RKO (cell line): ENCODE measurements at places on chromosomes 4 and X.

GRCh38 chrX:49072712-49073095 lies 1.1 kb downstream of the PRAF2 start:
- DNase-seq = no peak

GRCh38 chr4:25881193-25881592 lies 18.4 kb upstream of the SEL1L3 start:
- no peak for DNase-seq

DNA sequence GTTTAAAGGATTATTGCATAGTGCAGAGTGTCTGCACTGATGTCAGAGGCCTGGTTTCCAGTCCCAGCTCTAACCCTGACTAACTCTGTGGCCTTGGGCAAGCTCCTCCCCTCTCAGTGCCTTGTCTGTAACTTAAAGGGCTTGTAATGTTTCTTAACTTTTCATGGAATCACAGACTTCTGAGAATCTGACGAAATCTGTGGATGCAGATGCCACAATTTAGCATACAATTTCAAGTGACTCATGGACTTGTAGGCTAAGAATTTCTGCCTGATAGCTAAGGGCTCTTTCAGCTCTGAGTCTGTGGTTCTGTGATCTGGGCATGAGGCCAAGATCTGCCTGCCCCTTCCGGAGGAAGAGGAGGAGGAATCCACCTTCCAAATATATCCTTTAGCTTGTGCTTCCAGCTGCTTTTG lies 236.9 kb downstream of the AR start:
- peak; percentile 65 for DNase-seq

GRCh38 chr4:169968999-169969398 lies 57.2 kb downstream of the MFAP3L start:
- DNase-seq = peak; percentile 29

DNA sequence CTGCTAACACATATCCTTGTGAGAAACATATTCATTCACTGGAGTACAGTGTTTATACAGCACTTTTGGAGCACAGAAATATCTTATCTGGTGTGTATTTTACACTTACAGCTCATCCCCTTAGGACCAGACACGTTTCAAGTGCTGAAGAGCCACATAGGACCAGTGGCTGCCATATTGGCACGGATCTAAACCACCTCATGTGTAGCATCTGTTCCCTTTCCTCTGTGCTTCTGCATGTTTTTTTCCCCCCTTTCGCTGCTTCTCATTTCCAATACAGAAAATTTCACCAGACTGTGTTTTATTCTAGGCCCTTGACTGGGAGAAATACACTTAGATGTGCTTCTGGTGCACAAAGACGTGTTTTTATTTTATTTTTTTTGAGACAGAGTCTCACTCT lies 69.7 kb upstream of the RBMX start:
- no peak for DNase-seq

DNA sequence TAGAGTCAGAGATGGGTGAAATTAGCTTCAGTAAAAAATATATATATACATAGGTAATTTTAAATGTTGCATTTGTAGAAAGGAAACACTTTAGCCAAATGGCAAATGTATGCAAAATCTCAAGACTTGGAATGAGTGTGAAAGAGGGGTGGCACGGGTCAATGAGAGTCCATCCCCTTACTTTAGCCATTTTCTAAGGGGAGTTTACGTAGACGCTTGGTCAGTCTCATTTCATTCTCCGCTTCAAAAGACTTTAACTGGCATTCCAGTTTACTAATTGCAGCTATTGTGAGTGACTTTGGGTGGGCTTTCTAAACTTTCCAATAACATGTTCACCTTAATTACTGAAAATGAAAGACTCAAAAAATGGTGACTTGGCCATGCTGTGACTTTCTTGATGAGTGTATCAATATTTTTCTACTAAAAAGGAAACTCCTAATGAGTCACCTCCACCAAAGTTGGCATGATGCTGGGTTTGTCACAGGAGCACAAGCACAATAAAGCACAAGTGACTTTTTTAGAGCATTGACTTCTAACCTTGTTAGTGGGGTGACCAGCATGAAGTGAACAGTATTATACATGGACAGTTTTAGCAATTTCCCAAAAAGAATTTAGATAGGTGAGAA lies 356.0 kb upstream of the RASGEF1B start:
- DNase-seq = peak; percentile 7

GRCh38 chrX:19658030-19658429 lies 142.7 kb upstream of the MAP3K15 start:
- DNase-seq = no peak

DNA sequence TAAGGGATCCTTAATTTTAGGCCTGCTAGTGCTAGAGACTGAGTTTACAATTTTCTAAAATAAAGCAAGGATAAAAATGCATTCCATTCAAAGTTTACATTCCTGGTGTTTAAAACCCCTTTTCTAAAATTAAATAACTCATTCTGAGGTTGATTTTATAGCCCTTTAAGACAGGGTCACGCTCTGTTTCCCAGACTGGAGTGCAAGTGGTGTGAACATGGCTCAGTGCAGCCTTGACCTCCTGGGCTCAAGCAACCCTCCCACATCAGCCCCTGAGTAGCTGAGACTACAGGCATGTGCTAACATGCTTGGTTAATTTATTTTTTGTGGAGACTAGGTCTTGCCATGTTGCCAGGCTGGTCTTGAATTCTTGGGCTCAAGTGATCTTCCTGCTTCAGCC lies 6.8 kb upstream of the CDKL2 start:
- no peak for DNase-seq

- peak; percentile 23 for DNase-seq
These were observed 8.8 kb upstream of the LRRC66 start for GRCh38 chr4:52028970-52029369.

DNA sequence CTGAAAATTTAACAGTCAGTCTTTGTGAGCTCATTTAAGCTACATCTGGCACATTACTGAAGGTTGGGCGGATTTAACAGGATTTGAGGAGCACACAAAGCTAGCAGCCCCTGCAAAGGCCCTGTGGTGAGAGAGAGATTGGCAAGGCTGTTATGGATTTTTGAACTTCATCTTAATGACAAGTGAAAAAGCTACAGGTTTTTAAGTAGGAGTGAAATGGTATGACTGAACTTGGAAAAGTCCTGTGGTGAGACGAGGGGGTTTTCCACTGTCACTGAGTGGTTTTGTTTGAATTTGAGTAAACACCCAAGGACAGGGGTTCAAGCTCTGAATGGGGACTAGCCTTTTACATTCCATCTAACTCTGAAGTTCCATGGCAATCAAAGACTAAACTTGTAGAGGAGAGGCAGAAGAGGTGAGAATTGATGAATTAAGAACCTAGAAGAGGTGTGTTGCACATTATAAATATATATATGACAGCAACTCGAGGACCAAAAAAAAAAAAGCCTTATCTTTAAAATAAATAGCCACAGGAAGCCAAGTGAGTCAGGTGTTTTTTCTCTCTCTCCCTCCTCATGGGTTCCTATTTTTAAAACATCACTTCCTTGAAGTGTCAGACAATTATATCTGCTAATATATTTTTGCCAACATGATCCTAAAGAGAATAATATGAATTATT lies 47.8 kb upstream of the CLNK start:
- no peak for DNase-seq

- DNase-seq = no peak
These were observed 271.6 kb upstream of the ARSJ start for GRCh38 chr4:114251020-114251419.

DNA sequence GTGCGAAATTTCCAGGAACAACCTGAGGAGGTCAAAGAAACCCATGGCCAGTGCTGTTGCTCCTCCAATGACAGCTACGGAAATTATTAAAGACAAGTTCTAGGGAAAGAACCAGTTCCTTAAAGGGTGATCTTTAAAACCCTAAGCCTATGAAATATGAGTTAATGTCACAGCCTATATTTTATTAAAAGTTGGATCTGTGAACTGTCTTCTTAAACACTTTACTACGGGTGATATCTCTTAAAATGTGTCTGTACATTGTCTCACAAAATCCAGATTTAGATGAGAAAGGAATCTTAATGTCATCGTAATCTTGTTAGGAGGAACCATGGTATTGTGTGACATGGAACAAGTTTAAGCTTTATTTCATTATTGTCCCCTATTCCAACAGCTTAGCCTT lies 46.3 kb upstream of the VCX3B start:
- DNase-seq = no peak

DNA sequence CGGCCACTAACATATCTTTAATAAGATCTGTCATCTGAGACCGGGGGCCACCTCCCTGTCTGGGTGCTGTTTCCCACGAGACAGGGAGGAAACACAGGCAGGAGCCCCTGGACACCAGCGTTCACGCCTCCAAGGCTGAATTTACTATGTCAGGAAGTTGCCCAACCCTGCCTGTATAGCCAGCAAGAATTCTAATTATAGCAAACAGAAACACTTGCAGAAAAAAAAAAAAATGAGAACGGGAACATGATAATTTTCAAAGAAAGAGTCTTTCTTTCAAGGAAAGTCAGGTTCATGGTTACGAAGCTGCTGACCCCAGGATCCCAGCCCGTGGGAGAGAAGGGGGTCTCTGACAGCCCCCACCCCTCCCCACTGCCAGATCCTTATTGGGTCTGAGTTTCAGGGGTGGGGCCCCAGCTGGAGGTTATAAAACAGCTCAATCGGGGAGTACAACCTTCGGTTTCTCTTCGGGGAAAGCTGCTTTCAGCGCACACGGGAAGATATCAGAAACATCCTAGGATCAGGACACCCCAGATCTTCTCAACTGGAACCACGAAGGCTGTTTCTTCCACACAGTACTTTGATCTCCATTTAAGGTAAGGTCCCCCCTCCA lies at the start of gene IL3RA:
Gene IL3RA, plus strand, starts transcription at position 455 of the 613 bp plus-strand sequence. CDS start 4,981 bp downstream, outside the sequence.
- no peak for DNase-seq

DNA sequence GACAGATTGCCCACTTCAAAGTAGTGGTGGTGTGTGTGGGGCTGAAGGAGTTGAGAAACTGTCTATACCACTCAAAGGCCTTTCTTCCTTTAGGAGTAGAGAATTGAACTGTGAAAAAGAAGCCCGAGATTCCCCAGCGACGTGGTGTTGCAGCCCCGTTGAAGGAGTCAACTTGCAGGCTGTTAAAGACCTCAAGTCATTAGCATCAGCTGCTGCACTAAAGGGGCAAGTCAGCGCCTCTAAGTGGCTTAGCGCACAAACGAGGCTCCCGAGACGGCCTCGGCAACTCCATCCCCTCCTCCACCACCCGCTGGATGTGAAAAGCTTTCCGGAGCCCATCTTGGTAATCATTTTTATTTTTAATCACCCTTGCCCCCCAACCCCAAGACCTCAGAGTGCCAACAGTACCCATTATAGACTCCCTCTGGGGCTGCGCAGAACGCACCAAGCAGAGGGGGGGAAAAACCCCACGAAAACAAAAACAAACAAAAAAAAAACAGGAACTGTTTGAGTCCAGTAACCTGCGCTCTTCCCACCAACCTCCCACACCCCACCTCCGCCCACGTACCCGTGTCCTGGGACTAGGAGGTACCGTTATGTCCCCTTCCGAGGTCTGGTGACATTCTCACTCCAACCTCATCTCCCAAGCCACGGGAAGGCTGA lies 913 bp upstream of the PRDM8 start:
- DNase-seq = no peak

DNA sequence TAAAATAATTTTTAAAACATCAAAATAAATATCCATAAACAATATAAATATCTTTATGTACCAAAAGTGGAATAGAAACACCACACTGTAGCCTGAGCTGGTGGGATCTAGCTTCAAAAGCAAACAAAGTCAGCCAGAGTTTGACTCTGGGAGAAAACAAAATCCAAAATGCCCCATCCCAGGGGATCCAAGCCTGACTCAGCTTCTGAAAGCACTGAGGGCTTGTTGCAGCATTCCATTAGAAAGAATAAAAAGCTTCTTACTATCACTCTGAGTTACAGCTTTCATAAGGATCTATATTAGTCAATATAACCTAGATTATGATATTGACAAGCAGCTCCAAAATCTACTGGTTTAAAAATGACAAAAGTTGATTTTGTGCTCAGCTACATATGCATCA lies 149.7 kb upstream of the ANKRD50 start:
- DNase-seq = no peak

DNA sequence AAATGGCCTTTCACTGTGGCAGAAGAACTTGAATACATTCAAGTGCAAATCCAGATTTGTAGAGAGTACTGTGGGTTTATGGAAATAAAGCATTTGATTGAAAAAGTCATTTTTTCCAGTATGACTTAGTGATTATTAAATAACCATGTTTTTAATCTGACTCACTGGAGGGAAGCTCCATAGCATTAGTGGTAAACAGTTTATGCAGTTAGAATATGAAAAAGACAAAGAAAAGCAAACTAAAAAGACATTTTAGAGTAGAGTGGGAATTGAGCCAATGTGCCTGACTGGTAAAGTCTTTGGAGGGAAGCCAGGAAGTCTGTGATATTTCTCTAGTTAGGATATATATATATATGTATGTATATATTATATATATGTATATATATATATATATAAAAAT lies 53.4 kb downstream of the FAT4 start:
- no peak for DNase-seq

DNA sequence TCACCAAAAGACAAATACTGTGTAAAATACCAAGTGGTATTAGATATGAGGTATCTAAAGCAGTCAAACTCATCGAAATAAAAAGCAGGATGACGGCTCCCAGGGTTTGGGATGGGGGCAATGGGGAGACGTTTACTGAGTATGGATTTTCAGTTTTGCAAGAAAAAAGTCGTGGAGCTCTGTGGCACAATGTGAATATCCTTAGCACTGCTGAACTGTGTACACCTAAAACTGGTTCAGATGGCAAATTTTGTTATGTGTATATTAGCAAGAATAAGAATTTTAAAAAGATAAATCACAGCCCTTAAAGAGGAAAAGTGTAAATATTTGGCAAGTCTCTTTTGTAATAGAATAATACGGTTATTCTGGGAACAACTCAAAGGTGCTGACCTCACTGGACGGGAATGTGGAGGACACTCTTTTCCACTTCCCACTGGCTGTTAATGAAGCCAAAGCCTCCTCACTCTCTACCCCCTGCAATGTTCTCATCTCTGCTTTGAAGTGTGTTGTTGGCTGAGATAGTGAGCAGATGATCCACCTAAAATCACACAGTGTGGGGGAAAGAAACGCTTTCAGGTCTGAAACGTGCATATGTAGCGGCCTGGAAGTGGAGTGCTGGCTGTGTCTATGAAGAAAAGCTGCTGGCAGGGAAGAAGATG lies 49.2 kb downstream of the SEL1L3 start:
- DNase-seq = no peak

DNA sequence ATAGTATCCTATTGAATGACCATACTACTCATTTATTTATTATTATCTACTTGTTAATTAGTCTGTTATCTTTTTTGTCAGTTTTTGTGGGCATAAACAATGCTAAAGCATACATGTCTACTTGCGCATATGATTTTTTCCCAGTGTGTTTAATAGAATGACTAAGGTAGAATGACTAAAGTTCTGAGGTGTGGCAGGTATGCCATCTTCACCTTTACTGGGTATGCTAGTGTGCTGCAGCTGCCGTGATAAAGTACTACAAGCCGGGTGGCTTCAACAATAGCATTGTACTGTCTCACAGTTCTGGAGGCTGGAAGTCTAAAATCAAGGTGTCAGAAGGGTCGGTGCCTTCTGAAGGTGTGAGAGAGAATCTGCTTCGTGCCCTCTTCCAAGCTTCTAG lies 19.2 kb downstream of the CD38 start:
- DNase-seq = no peak
